ENCODE measurements at places on chromosomes 4 and X. TPM values are rescaled to one million over a fixed set of nuclear protein-coding genes. Genes with fewer than 3 reads are reported as not detected.

SLC25A4 gene
- total RNA-seq = 5.7 TPM

TMSB15C gene
- 3.4 TPM for total RNA-seq

TEX13D gene
- total RNA-seq = 0.09 TPM

ATP1B4 gene
- total RNA-seq = 0.05 TPM

RHOXF2B gene
- total RNA-seq = 0.05 TPM

DACH2 gene
- 0.05 TPM for total RNA-seq

OTC gene
- 0.05 TPM for total RNA-seq

DNA sequence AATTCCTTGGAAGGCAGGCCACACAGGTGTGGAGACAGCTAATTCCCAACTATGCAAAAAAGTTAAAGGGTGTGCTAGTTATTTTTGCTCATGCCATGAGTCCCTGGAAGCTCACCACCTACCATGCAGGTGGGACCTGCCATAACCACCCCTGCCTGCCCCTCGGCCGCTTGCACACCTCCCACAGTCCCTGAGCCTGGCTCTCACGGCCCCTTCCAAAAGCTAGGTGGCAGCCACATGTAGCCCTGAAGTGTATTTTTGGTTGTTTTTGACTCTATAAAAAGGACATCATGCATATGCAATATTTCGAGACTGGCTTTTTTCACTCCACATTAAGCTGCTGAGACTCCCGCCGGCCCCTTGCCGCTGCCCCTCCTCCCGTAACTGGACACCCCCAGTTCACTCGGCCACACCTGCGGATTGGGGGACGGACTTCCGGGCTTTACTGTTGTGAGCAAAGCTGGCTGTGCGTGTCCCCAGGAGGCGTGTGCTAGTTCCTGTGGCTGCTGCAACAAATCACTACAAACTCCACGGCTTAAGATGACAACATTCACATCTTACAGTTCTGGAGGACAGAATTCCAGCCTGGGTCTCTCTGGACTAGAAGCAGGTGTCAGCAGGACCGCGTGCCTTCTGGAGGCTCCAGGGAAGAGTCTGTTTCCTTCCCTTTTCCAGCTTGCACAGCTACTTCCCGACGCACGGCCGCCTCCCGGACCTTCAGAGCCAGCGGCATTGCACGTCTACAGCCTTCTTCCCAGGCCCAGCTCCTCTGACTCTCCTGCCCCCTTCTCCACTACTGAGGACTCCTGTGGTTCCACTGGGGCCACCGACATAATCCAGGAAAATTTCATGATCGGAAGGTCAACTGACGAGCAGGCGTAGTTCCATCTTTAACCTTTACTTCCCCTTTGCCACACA is 24.8 kb downstream of the ZFYVE28 start:
- H3K36me3 ChIP-seq = no peaks in the 10 kb centered on the region
- no peak for DNase-seq
- peaks cover 85% of the 10 kb centered on the region for H3K27me3 ChIP-seq
- no peaks in the 10 kb centered on the region for H3K4me1 ChIP-seq

DNA sequence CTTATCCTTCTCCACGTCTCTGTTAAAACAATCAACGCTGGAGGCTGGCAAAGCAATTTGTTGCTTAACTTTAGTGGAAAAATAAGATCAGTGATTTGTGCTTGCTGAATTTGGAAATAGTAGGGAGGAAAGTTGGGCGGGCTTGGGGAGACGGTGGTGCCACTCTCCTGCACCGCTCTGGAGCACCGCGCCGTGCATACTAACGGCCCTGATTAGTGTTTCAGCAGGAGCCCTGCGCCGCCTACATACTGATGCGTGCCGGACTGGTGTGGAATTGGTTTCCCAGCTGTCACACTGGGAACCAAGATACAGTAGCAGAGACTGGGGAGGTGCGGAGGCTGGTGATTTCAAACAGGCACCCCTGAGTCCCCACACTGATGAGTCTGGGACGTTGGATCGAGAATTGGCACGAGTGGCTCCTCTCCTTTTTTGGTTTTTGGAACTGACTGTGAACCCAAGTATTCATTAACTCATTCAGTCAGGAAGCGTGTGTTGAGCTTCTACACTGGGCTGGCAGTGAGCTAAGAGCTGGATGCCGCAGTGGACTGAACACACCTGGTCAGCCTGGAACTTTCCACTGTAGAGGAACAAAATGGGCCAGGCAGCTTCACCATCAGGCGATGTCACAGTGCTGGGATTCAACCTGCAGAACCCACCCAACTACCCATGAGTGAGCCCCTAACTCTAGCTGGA is 29.0 kb upstream of the PSAPL1 start:
- H3K36me3 ChIP-seq = no peaks in the 10 kb centered on the region
- no peak for DNase-seq
- H3K4me3 ChIP-seq = no peak overlapping the region

GRCh38 chrX:85052636-85053343 is 49.1 kb downstream of the APOOL start:
- H3K4me1 ChIP-seq = no peaks in the 10 kb centered on the region
- H3K4me3 ChIP-seq = no peak overlapping the region
- no peaks in the 10 kb centered on the region for H3K36me3 ChIP-seq
- DNase-seq = no peak

- no peaks in the 10 kb centered on the region for H3K27me3 ChIP-seq
- no peak overlapping the region for H3K27ac ChIP-seq
- no peak overlapping the region for H3K4me3 ChIP-seq
- H3K36me3 ChIP-seq = no peaks in the 10 kb centered on the region
These were observed 209.3 kb downstream of the UGT8 start for GRCh38 chr4:114807759-114808404.

DNA sequence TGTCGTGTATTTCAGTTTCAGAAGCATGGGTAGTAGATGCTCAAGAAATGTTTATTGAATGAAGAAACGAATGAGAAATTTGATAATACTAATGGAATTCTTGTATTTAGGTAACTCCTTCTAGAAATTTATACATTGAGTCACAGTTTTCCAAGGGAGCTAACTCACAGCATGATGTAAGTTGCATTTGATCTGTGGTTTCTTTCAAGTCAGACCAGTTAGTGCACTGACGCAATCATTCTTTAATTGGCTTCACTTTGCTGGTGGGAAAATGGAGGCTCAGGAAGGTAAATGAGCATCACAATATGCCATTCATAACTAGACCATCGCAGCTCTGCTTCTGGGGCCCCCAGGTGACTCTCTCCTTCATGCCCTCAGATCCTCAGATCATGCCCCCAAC is 17.3 kb upstream of the CWH43 start:
- DNase-seq = no peak
- H3K27me3 ChIP-seq = no peaks in the 10 kb centered on the region
- no peak overlapping the region for H3K27ac ChIP-seq
- H3K36me3 ChIP-seq = no peaks in the 10 kb centered on the region
- no peak overlapping the region for H3K4me3 ChIP-seq
- H3K4me1 ChIP-seq = no peaks in the 10 kb centered on the region

DNA sequence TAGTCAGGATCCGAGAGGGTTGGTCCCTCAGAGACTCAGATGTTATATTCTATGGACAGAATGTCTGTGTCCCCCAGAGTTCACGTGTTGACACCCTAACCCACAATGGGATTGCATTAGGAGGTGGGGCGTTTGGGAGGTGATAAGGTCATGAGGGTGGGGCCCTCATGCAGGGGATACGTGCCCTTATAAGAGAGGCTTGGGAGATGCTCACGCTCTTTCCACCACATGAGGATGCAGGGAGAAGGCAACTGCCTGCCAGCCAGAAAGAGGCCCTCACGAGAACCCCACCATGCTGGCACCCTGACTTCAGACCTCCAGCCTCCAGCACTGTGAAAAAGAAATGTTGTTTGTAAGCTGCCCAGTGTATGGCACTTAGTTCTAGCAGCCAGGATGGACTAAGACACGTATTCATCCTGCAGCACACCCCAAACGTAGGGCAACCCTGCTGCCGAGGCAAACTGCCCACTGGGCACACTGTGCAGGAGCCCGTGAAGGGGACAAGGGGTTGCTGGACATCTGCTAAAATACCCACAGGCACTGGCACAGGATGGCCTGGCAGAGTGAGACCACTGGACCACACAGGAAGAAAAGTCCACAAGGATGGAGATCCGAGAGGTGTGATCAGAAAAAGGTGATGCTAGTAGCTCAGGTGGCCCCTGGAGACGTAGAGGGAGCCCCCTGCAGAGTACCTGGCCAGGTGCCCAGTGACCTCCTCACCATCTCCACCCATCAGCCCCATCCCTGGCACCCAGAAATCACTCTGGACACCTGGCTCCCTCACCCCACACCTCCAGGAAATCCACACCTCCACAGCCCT is 62.7 kb downstream of the HTRA3 start:
- no peaks in the 10 kb centered on the region for H3K27me3 ChIP-seq
- no peak overlapping the region for H3K27ac ChIP-seq
- H3K4me1 ChIP-seq = no peaks in the 10 kb centered on the region
- no peak for DNase-seq

DNA sequence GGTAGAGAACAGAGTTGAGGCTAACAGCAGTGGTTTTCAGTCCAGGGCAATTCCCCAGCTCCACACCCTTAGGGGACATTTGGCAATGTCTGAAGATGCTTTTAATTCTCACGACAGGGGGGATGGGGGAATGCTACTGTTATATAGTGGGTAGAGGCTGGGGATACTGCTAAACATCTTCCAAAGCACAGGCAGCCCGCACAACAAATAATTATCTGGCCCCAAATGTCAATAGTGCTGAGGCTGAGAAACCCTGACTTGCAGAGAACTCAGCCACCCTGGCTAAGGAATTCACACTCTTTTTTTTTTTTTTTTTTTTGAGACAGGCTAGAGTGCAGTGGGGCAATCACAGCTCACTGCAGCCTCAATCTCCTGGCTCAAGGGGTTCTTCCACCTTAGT is 60.6 kb downstream of the POLR2B start:
- no peaks in the 10 kb centered on the region for H3K36me3 ChIP-seq
- no peak overlapping the region for H3K4me3 ChIP-seq
- H3K4me1 ChIP-seq = no peaks in the 10 kb centered on the region
- no peaks in the 10 kb centered on the region for H3K27me3 ChIP-seq
- no peak overlapping the region for H3K27ac ChIP-seq

GRCh38 chr4:23324021-23324690 is 565.7 kb downstream of the PPARGC1A start:
- H3K27ac ChIP-seq = no peak overlapping the region
- H3K36me3 ChIP-seq = no peaks in the 10 kb centered on the region
- DNase-seq = no peak

- no peak overlapping the region for H3K27ac ChIP-seq
- H3K4me1 ChIP-seq = no peaks in the 10 kb centered on the region
- no peaks in the 10 kb centered on the region for H3K36me3 ChIP-seq
- H3K4me3 ChIP-seq = no peak overlapping the region
- H3K27me3 ChIP-seq = no peaks in the 10 kb centered on the region
These were observed 140.6 kb downstream of the GPM6A start for GRCh38 chr4:175671491-175671934.

- no peak overlapping the region for H3K27ac ChIP-seq
- no peak overlapping the region for H3K4me3 ChIP-seq
- no peak for DNase-seq
- no peaks in the 10 kb centered on the region for H3K36me3 ChIP-seq
- peaks cover 8% of the 10 kb centered on the region for H3K27me3 ChIP-seq
- H3K4me1 ChIP-seq = peaks cover 11% of the 10 kb centered on the region
These were observed 3.5 kb upstream of the IQSEC2 start for GRCh38 chrX:53284684-53285447.

DNA sequence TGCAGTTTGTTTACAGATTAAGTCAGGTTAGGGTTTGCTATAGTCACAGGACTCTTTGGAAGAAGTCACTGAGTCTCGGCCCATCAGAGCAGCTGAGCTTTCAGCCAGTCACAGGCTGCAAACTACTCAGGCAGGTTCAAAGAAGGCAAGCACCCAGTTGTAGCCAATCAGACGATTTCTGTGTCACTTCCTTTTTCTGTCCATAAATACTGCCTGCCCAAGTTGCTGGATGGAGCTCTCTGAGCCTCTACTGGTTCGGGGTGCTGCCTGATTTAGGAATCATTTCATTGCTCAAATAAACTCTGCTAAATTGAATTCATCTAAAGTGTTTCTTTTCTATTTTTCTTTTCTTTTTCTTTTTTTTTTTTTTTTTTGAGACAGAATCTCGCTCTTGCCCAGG is 7.3 kb upstream of the SH3BP2 start:
- H3K4me3 ChIP-seq = no peak overlapping the region
- H3K27ac ChIP-seq = peak overlapping the region; percentile 71
- H3K36me3 ChIP-seq = no peaks in the 10 kb centered on the region
- DNase-seq = peak; percentile 71

DNA sequence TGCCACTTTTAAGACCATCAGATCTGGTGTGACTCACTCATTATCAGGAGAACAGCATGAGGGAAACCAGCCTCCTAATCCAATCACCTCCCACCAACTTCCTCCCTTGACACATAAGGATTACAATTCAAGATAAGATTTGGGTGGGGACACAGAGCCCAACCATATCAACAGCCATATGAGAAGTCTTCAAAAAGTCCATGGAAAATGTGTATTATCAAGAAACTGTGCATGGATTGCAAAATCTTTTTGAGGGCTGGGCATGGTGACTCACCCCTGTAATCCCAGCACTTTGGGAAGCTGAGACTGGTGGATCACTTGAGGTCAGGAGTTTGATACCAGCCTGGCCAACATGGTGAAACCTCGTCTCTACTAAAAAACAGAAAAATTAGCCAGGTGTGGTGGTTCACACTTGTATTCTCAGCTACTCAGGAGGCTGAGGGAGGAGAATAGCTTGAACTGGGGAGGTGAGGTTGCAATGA is 17.8 kb upstream of the RPL39 start:
- no peaks in the 10 kb centered on the region for H3K27me3 ChIP-seq
- H3K36me3 ChIP-seq = no peaks in the 10 kb centered on the region
- no peaks in the 10 kb centered on the region for H3K4me1 ChIP-seq
- DNase-seq = no peak
- no peak overlapping the region for H3K27ac ChIP-seq

- no peaks in the 10 kb centered on the region for H3K27me3 ChIP-seq
- no peaks in the 10 kb centered on the region for H3K4me1 ChIP-seq
- no peak overlapping the region for H3K27ac ChIP-seq
- no peak overlapping the region for H3K4me3 ChIP-seq
- no peak for DNase-seq
These were observed 6.4 kb upstream of the SLC10A6 start for GRCh38 chr4:86855572-86855971.

DNA sequence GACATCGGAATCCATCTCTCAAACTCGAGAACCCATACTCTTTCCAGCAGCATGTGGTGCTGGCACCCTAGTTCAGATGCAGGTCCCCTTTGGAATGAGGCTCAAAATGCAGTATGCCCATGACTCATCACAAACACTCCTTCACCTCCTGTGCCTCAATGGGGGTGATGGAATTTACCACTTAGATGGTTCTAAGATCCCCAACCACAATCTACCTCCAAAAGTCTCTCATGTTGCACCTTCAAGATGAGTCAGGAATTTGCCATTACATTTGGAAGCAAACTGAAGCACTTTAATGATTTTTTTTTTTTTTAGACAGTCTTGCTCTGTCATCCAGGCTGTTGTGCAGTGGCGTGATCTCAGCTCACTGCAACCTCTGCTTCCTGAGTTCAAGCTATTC is 8.5 kb upstream of the MID1 start:
- H3K4me3 ChIP-seq = no peak overlapping the region
- no peaks in the 10 kb centered on the region for H3K27me3 ChIP-seq
- H3K4me1 ChIP-seq = no peaks in the 10 kb centered on the region
- DNase-seq = no peak
- H3K36me3 ChIP-seq = no peaks in the 10 kb centered on the region

Data from thymus (tissue), 14 donors.